ENCODE measurements at places on chromosomes 13 and 19.

DNA sequence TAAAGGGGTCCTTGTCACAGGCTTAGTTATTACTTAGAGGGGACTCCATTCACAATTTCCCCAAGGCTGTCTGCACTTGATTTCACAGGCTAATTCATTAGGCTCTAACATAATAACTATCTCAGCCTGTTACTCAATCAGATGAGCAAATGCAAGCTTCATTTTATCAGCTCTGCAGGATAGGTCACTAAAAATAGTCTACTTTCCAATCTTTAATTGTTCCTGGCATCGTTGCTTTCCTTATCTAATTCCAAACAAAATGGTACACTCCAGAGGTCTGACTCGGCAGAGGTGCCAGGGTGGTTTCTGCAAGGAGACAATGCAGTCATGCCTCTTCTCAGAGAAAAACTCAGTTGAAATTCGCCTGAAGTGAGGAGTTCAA lies 69.7 kb upstream of the SLC15A1 start:
- DNase-seq = no peak

DNA sequence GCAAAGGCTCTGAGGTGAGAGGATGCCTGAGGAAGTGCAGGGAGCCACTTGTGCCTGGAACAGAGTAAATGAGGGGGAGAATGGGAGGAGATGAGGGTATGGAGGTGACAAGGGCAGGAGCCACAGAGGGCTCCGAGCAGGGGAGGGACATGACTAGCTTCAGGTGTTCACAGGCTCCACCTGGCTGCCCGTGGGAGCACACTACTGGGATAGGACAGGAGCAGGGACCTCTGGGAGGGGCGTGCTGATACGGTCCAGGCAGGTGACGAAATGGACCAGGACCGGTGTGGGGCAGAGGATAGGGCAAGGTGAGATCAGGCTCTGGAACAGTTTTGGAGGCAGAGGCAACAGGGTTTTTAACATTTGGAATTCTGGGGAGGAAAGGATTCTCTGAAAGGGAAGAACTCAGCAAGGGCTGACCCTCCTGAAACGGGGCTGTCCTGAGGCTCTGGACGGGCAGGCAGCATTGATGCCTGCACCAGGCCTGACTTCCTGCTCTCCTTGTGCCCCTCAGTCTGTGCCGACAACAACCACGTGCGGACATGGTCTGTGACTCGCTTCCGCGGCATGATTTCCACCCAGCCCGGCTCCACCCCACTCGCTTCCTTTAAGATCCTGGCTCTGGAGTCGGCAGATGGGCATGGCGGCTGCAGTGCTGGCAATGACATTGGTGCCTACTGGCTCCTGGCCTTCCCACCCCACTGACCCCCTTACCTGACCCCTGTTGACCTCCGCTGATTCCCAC lies 11.6 kb downstream of the SHKBP1 start:
- DNase-seq = no peak

DNA sequence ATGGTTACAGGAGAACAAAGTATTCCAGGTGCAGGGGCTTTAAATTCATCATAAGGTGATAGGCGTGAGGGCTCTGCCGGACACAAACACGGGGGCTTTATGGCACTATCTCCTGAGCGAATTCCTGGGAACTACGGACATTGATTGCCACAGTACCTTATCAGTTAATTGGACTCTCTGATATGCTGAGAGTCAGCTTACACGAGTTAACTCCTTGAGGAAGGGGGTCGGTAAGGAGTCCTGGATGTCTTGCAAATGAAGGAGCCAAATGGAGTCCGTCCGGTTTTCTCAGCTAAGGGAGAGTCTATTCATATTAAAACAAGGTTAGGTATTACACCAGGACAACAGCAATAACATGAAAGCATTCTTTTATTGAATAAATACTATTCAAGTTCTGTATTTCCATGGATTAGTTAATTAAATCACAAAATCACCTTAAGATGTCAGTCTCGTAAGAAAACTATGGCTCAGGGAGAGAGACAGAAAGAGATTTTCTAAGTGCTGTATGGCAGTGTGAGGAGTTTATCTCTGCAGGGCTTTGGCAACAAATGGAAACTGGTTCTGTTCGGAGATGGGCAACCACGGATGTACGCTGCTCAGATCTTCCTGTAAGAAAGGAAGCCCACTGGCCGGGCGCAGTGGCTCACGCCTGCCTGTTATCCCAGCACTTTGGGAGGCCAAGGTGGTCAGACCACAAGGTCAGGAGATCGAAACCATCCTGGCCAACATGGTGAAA lies 26.2 kb upstream of the HIF3A start:
- no peak for DNase-seq

- DNase-seq = no peak
These were observed 169.0 kb upstream of the UFM1 start for GRCh38 chr13:38180670-38181069.

DNA sequence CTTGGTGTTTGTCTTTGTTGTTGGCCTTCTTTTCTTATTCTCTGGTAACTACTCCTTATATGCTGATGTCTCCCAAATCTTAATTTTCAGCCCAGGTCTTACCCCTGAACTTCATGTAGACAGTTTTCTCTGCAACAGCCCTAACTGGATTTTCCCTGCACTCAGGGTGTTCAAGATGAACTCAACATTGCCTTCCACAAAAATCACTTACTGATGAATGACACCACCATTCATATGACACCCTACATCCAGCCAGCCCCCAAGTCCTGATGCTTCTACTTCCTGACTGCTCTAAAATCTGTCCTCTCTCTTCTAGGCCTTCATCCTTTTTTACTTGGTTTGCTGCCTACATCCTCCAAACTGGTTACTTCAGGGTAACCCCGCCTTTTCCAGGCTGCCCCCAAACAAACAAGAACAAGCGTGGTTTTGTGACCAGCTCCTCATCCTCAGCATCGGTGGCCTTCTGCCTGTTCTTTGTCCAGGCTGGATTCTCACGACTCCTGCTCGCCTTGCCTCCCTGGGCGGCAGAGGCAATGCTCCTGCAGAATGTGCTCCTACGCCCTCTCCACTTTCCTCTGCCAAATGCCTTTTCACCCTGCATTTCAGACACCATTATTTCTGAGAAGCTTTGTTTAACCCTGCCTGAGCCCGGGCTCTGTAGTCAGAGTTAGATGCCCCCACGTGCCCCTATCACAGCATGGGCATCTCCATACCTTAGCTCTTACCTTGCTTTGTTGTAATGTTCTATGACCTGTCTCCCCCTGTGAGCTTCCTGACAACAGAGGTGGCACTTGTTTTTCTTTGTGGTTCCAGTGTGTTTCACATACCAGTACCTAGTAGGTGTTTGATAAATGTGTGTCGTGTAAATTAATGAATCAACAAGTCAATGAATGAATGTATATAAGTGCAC lies 61.8 kb downstream of the WDFY2 start:
- DNase-seq = no peak

DNA sequence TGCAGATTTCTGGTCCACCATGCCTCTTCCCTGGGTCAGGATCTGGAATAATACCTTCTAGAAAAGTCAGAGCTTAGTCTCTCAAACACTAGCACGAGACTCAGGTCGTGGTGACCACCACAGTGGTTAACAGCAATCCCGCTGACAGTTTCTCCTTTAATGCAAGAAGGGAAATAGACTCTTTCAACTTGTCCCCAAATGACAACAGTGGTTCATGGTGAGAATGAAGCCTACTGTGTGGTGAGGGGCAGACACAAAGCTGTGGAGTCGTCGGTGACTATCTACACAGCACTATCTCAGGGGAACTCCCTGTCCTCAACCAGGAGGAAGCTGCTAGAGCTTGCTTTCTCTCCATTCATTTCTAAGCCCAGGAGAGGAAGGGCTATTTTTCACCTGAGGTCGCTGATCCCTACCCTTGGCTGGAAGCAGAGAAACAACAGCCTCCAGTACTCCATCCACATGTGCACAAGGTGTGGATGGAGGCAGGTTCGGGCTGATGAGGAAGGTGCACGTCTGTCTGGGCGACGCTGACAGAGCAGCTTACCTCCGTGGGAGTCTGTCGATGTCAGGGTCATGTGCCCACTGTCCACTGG lies 72.4 kb downstream of the STK24 start:
- peak; percentile 50 for DNase-seq

- DNase-seq = no peak
These were observed 12.8 kb upstream of the RASA3 start for GRCh38 chr13:114145256-114145655.

DNA sequence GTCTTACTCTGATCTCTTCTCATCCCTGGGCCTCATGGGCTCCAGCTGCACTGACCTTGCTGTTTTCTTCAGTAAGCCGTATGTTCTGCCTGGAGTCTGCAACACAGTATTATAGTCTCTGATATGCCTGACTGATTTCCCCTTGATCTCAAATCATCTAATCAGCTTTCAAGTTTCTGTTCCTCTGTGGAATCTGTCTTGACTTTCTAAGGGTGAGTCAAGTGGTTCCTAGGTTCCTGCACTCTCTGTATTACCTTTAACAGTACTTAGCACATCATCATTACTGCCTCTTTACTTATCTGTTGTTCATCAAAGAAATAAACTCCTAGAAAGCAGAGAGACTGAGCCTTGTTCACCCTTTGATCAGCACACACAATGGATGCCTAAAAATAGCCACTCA lies 350.7 kb downstream of the LMO7 start:
- DNase-seq = no peak

- no peak for DNase-seq
These were observed 418.3 kb downstream of the DIAPH3 start for GRCh38 chr13:59745392-59745788.

DNA sequence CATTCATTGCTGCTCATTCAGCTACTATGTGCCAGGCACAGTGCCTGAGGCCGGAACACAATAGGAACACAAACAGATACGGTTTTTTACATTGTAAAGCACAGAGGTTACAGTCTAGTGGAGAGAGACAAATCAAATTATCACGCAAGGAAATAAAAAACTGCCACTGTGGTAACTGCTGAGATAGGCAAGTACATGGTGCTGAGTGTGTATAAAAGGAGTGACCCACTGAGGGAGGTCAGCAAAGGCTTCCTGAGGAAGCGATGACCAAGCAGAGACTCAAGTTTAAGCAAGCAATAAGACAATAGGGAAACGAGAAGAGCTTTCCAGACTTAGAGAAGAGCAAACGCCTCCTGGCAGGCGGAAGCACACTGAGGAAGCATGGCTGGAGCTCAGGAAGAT lies 56.4 kb downstream of the NUFIP1 start:
- DNase-seq = no peak
